Activated naive CD4-positive, alpha-beta T cell (primary cell): ENCODE measurements at places on chromosomes 7 and 10.

GRCh38 chr10:129236274-129236691 is 230.8 kb upstream of the MGMT start:
- no peak for DNase-seq

GRCh38 chr10:77820349-77820748 is 106.2 kb downstream of the DLG5 start:
- DNase-seq = no peak

GRCh38 chr10:100061401-100061800 is 20.3 kb downstream of the CPN1 start:
- DNase-seq = no peak

- no peak for DNase-seq
Observed at GRCh38 chr10:125037145-125037877, 95.4 kb downstream of the ZRANB1 start.

- no peak for DNase-seq
Observed at GRCh38 chr7:47570649-47571050, 11.3 kb downstream of the TNS3 start.

- DNase-seq = no peak
Observed at GRCh38 chr7:143147070-143147469, 15.2 kb downstream of the PIP start.

GRCh38 chr7:42057331-42057730 is 179.7 kb downstream of the GLI3 start:
- no peak for DNase-seq

DNA sequence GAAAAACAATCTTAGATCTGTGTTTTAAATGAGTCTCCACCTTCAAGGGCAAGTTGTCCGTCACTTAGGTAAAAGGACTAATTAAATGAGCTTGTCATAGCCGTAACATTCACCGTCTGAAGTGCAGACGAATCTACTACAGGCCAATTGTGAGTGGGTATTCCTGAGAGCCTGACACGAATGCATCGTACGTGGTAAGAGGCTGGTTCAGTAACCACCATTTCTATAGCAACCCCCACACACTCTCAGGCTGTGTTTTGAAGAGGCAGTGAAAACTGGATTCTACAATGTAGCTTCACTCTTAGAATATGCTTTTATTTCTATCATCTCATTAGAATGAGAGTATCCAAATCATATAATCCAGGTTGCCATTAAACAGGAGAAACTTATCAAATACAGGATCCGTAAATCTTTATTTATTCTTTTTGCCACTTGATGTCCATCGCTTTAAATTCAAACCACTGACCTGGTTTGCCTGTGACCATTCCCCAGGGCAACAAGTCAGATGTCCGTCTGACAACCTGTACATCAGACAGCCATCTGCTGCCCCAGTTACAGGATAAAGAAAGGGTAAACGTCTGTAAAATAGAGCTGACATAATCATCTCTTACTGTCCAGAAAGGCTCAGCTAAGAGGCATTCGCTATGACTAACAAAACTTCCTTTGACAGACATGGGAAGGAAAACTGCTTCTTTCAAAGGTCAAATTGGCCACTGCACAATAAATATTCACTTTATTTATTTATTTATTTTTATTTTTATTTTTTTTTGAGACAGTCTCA is 70.3 kb upstream of the NMT2 start:
- no peak for DNase-seq

DNA sequence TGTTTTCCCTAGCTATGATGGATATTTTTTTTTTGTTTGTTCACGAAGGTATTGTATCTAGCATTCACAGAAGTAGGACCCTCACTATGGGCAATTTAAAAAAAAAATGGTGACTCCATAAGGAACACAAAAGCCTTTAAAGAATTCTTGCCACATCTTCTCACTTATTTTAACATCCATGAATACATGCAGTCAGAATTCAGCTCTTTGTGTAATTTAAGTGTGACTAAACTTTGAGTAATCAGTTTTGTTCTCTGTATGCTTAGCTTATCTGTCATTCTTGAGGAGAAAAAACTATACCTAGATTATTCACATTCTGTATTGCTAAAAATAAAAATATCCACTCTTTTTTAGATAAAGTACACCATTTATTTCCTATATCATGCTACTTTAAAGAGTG is 313.2 kb upstream of the KCND2 start:
- DNase-seq = no peak

DNA sequence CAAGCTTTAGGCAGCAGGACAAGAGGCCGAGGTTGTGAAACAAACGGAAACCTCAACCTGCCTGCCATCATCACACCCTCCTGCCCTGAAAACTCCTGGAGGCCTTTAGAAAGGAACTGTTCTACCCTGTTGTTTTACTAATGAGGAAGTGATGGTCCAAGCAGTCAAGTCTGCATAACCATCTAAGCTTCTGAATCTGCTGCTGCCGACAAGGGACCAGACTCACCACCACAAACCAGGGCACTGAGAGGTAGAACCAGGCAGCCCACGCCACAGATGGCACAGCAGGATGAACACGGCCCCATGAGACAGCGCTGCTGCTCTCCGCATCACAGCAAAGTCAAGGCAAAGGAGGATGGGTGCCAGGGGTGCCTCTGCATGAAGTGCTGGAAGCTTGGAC is 209.4 kb downstream of the CELF2 start:
- DNase-seq = no peak

DNA sequence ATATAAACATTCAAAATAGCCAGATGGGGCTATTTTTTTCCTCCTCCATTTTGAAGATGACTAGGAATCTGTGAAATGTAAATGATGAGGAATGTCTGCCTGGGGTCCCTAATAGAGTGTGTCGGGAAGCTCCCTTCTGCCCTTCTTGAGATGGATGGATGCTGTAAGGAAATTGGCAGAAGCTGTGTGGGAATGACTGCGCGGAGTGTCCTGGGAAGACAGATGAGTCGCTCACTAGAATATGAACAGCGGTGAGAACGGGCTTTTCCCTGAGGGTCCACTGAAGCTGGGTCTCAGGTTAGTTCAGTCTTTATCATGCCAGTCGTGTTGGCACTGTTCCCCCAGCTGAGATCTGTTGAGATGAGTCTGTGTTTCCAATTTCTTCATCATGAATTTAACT is 75.1 kb upstream of the PLPP4 start:
- no peak for DNase-seq

GRCh38 chr7:72297636-72298035 is 114.5 kb downstream of the CALN1 start:
- no peak for DNase-seq

GRCh38 chr10:95963202-95963990 is 55.6 kb downstream of the CC2D2B start:
- no peak for DNase-seq

DNA sequence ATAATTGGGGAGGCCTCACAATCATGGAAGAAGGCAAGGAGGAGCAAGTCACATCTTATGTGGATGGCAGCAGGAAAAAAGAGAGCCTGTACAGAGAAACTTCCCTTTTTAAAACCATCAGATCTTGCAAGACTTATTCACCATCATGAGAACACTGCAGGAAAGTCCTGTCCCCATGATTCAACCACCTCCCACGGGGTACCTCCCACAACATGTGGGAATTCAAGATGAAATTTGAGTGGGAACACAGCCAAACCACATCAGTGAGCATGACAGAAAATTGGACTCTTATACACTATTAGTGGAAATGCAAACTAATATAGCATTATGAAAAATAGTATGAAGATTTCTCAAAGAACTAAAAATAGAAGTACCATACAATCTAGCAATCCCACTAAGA is 271.2 kb downstream of the MAGI2 start:
- DNase-seq = no peak

- no peak for DNase-seq
Observed at GRCh38 chr7:149598721-149599308, 101.2 kb upstream of the ZNF746 start.

DNA sequence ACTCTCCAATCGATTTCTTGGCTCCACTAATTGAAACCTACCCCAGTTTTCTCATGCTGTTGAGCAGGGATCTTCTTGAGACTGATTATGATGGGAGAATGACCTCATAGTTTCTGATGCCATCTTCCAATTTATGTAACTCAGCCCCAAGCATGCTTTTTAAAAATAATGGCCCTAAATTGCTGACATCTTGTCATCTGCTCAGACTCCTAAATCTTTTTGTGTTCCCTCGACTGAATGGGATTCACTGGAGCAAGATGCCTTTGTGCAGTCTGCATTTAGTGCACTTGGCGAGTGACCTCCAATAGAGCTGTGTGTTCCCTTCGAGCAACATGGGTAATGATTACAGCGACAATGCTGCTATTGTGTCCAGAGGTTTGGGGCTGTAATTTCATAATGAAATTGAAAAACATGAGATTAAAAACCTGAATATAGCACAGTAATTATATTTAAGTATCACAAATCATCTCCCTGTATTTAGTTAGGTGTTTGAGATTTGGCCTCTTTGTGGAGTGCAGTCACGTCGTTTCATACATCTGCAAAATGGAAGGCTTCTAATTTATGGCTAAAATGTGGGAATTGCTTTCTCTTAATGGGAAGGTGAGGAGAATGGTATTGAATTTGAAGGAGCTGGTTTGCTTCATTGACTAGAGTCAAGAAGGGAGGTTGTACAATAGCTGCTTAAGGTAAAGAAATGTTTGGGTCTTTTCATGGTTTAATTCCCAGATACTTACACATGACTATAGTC is 192.9 kb downstream of the AUTS2 start:
- DNase-seq = no peak

DNA sequence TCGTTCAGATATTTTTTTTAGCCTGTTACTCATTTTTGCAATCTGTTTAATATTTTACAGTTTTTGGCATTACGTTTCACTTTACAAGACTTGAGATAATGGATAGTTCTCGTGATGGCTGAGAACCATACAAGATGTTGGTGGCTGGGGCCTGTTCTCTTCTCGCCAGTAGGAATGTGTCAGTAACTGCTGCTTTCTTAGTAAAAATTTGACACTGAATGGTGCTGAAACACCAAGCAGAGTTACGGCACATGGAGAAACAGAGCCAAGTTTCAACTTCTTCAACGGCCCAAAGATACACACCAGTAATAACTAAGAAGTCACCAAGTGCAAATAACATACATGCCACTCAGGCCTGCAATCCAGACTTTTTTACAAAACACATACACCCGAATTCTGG is 130.4 kb downstream of the NRP1 start:
- DNase-seq = no peak

GRCh38 chr7:106568002-106568679 is 92.8 kb downstream of the CCDC71L start:
- DNase-seq = no peak

- no peak for DNase-seq
Observed at GRCh38 chr10:104574838-104575237, 66.3 kb upstream of the SORCS3 start.

DNA sequence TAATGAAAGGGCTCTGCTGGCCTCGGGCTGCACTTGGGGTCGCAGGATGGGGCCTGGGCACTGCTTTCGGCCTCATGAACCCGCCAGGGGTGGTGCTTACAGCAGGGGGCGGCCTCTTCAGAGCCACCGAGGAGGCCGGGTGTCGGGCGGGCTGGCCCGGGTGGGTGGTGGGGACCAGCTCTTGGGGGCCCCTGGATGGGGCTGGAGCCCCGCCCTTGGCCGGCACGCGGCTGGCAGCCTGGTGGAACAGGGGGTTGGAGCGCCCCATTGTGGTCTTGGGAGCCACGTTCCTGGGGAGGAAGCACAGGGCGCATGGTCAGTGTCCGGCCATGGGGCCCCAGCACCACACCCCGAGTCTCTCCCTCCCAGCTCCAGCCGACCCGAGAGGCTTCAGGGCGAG is 8.8 kb downstream of the ADAM8 start:
- no peak for DNase-seq

GRCh38 chr7:108415821-108416536 is 40.3 kb downstream of the NRCAM start:
- DNase-seq = no peak

DNA sequence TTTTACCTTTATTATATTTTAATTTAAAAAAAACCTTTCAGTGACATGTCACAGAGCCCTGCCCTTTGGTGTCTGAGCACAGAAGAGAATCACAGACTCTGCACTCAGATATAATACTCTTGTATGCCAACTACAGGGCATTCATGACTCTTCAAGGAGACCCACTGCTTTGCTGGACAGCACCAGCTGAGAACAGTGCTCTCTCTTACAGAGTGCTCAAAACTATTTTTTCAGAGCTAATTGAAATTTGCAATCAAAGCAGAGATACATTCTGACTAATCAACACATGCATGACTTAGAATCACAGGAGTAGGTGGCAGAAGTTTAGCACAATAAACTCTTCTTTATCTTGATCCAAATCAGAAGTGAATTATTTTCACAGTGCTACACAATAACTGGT is 99.1 kb downstream of the OSBPL3 start:
- DNase-seq = no peak

- DNase-seq = no peak
Observed at GRCh38 chr10:116472891-116473290, 45.2 kb downstream of the PNLIPRP3 start.

- DNase-seq = no peak
Observed at GRCh38 chr10:19904202-19904661, 88.0 kb downstream of the PLXDC2 start.

- DNase-seq = no peak
Observed at GRCh38 chr7:84219310-84219709, 24.7 kb upstream of the SEMA3A start.
